Liver (tissue), 10 donors: ENCODE measurements at places on chromosomes 7 and 10. TPM values are rescaled to one million over a fixed set of nuclear protein-coding genes. Genes with fewer than 3 reads are reported as not detected.

GRCh38 chr7:151104411-151105235 is 18.3 kb downstream of the AGAP3 start:
- no peak overlapping the region for H3K27ac ChIP-seq
- no peaks in the 10 kb centered on the region for H3K36me3 ChIP-seq
- no peaks in the 10 kb centered on the region for H3K27me3 ChIP-seq
- H3K4me1 ChIP-seq, result no peaks in the 10 kb centered on the region
- no peak for DNase-seq

DNA sequence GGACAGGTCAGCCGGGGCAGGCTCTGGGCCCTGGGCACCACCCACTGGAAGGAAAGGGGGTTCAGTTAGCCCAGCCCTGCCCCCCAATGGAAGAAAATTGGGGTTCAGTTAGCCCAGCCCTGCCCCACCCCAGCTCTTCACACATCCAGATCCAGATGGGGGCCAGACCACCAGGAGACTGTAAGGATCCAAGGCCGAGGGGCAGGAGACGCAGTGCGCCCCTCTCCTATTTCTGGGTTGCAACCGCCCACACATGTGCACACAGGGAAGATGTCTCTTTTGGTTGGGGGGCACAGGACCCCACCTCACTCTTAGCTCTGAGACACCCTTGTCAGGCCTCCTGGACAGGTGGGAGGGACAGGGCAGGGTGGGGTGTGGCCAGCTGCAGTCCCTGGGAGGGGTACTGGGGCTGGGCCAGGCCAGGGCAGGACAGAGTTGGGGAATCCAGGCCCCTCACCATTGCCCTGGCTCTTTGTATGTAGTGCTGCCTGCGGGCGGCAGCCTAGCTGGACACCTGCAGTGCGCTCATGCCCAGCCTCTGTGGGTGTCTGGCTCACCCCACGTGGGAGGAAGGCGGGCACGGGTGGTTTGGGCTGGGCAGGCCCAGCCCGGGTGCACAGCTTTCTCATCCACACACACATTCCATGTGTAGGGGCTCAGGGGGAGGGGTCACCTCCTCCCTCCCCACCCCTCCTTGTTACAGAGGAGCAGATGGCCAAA is 141.2 kb downstream of the LHPP start:
- H3K27me3 ChIP-seq, result no peaks in the 10 kb centered on the region
- DNase-seq, result no peak
- no peak overlapping the region for H3K27ac ChIP-seq
- H3K4me1 ChIP-seq, result no peaks in the 10 kb centered on the region
- H3K36me3 ChIP-seq, result no peaks in the 10 kb centered on the region

DNA sequence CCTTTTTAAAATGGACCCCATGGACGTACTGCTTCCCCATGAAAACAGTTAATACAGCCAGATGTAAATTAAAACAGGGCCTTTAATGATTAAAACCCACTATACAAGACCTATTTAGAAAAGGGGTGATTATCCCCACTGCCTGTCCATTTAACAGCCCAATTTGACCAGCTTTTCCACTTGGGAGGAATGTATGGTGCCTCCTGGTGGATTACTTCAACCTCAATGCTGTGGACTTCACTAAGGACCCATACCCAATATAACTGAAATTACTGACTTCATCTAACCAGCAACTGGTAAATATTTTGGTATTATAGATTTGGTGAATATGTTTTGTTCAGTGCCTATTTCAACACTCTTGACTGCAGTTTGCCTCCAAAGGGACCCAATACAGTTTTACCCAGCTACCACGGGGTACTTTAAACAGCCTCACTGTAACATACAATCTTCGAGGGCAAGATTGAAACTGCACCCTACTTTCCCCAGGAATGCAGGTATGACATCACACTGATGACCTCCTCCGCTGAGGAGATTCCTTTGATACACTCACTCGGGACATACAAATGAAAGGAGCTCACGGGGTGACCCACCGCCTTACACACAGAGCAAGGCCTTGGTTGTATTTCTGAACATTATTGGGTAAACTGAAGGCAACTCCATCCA is 192.8 kb downstream of the DNAJC1 start:
- no peak overlapping the region for H3K27ac ChIP-seq
- H3K4me3 ChIP-seq, result no peak overlapping the region
- H3K4me1 ChIP-seq, result no peaks in the 10 kb centered on the region
- no peaks in the 10 kb centered on the region for H3K27me3 ChIP-seq
- no peak for DNase-seq
- no peaks in the 10 kb centered on the region for H3K36me3 ChIP-seq

DNA sequence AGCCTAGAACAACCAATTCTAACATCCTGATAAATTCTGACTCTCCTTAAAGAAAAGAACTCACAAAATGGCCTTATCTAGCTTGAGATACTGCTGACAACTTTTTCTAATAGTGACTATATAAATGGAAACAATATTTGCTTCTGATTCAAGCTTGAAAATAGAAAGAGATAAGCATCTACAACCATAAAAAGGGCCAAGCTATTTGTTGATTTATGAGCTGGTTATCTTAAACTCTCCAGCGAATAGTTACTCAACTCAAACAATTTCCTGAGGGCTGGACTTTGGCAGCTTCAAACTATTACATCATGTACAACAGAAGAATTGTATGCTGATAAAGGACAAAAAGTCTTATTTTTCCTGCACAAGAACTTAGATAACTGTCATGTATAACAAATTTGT is 4.6 kb downstream of the USP54 start:
- no peak overlapping the region for H3K27ac ChIP-seq
- no peaks in the 10 kb centered on the region for H3K27me3 ChIP-seq
- H3K4me1 ChIP-seq, result peaks cover 8% of the 10 kb centered on the region
- H3K36me3 ChIP-seq, result no peaks in the 10 kb centered on the region

DNA sequence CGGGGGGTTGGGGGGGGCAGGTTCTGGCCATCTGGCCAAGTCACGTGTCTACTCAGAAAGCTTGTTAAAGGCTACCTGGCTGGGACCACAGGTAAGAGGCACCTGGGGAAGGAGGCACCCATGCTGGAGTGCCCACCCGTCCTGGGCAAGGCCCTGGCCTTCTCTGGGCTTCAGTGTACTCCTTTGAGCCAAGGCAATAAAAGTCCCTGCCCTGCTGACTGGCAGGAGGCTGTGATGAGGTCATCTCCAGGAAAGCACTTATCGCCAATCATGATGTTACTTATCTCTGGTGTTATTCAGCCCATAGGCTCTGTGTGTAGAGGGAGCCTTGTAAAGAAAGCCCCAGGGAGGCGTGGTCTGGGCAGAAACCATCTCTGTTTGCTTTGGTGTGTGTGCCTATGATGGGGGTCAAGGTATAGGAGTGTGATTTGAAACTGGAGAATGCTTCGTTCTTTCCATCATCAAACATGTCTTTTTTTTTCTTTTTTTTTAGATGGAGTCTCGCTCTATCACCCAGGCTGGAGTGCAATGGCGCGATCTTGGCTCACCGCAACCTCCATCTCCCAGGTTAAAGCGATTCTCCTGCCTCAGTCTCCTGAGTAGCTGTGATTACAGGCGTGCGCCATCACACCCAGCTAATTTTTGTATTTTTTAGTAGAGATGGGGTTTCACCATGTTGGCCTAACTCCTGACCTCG is 2.5 kb upstream of the CLDN4 start:
- H3K27me3 ChIP-seq, result no peaks in the 10 kb centered on the region
- DNase-seq, result no peak
- no peaks in the 10 kb centered on the region for H3K36me3 ChIP-seq
- H3K4me3 ChIP-seq, result no peak overlapping the region
- no peak overlapping the region for H3K27ac ChIP-seq

GRCh38 chr10:132198381-132199181 is 11.8 kb downstream of the DPYSL4 start:
- no peaks in the 10 kb centered on the region for H3K4me1 ChIP-seq
- DNase-seq, result no peak
- no peaks in the 10 kb centered on the region for H3K27me3 ChIP-seq
- no peaks in the 10 kb centered on the region for H3K36me3 ChIP-seq
- H3K27ac ChIP-seq, result no peak overlapping the region

DNA sequence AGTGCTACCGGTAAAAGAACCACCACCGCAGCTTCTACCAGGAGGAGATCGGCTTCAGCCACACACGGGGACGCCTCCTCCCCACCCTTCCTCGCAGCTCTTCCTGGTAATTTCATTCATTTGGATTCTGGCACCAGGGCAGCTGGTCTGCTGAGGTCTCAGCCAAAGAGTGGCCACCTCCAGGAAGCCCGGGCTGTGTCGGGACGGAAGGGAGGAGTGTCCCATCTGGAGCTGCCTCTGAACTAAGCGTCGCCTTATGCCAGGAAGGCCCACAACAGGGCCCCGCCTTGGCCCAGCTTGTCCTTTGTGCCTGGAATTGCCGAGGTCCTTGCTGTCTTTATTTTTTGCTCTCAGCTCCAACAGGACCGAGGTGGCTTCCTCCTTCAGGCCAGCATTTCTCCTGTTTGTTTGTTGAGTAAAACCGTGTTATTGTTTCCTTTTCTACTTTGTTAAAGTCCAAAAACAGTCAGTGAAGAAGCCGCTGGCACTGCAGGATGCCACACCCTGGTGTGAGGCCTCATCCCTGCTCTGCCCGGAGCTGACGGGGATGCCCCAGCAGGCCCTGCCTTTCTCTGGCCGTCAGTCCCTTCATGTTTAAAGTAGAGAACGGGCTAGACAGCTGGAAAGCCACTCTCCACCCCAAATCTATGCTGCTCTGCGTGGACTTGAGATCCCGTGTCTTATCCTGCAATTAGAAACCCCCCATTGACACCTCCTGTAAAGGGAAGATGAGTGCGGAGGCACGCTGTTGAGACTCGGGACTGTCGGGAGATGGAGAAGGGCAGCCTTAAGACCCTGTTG is 24.5 kb upstream of the TTYH3 start:
- no peaks in the 10 kb centered on the region for H3K27me3 ChIP-seq
- no peak overlapping the region for H3K27ac ChIP-seq
- H3K4me1 ChIP-seq, result no peaks in the 10 kb centered on the region
- H3K36me3 ChIP-seq, result no peaks in the 10 kb centered on the region
- no peak overlapping the region for H3K4me3 ChIP-seq
- no peak for DNase-seq

DNA sequence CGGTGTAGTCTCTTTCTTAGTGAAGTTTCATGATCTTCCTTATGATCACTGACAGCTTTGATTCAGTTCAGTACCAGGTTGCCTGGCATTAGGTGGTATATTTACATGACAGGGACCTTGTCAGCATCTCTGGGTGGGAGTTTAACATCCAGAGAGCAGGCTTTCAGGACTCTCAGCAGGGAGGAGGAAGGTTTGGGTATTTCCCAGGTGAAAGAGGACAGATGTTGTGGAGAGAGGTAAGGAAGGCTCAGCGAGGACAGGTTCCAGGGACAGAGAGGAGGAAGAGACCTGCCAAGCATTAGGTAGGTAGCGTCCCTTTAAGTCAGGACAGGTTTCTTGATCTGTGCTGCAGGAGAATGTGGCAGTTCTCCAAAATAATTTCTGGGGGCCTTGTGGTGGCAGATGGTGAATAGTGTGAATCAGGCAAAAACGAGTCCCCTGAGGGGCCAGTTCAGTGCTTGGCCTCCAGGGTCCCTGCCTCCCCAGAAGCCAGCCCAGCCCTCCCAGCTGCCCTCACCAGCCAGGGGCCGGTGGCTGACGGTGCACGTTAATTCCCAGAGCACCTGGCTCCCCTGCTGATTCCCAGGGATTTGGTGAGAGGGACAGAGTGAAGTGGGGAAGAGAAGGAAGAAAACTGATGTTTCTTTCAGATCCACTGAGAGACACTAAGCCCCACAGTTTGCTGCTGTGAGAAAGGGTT is 82.0 kb downstream of the VWC2 start:
- no peaks in the 10 kb centered on the region for H3K27me3 ChIP-seq
- no peak overlapping the region for H3K27ac ChIP-seq
- H3K4me1 ChIP-seq, result no peaks in the 10 kb centered on the region
- DNase-seq, result no peak

GRCh38 chr7:22179442-22179879 is 177.5 kb downstream of the RAPGEF5 start:
- H3K4me1 ChIP-seq, result no peaks in the 10 kb centered on the region
- no peaks in the 10 kb centered on the region for H3K27me3 ChIP-seq
- H3K36me3 ChIP-seq, result peaks cover 9% of the 10 kb centered on the region
- no peak overlapping the region for H3K4me3 ChIP-seq
- DNase-seq, result no peak

DNA sequence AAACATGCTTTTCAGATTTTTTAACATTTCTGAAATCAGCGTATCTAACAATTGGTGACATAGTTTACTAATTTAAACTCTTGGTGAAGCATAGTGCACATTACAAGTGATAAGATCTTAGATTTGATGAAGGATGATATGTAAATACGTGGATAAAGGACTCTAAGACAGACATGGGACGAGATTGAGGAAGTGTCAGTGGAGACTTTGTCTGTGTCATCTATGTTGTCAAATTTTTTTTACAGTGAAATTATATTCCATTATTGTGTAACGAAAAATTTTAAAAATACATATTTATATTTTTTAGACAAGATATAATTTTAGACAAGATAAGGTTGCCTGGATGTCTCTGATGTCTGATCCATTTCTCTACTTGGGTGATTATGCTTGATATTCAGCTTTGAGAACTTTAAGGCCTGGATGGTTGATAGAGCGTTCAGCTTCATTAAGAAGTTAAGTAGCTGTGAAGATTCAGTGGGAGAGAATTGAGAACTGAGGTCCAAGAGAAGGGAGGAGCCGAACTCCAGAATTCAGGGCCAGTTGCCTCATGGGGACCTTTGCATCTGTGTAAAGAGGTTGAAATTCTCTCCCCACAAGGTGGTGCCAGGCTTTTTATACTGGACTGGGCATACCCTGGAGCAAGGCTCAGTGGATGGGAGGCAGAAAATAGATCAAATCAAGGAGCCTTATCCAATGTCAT is 62.7 kb downstream of the KAT6B start:
- no peak overlapping the region for H3K4me3 ChIP-seq
- H3K4me1 ChIP-seq, result no peaks in the 10 kb centered on the region
- no peaks in the 10 kb centered on the region for H3K27me3 ChIP-seq
- no peaks in the 10 kb centered on the region for H3K36me3 ChIP-seq

DNA sequence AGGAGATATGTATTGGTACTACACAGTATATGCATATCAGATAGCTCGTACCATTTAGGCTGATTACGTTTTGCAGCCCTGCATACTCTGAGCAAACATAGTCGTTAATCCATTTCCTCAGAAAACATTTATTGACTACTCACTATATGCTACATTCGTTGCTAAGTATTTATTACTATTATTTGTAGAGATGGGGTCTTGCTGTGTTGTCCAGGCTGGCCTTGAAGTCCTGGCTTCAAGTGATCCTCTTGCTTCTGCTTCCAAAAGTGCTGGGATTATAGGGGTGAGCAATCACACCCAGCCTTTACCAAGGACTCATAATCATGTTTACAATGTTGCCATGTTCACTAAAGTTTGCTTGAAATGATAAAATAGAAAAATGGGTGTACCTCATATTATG is 174.7 kb downstream of the ARL4A start:
- DNase-seq, result no peak
- H3K27ac ChIP-seq, result no peak overlapping the region
- no peaks in the 10 kb centered on the region for H3K4me1 ChIP-seq

- H3K36me3 ChIP-seq, result no peaks in the 10 kb centered on the region
- H3K4me1 ChIP-seq, result peaks cover 25% of the 10 kb centered on the region
- H3K4me3 ChIP-seq, result no peak overlapping the region
- H3K27me3 ChIP-seq, result no peaks in the 10 kb centered on the region
Measured at GRCh38 chr7:87498893-87499292, 23.4 kb upstream of the ABCB4 start.

Gene SLC26A5
- total RNA-seq, result 0.09 TPM

Gene EVX1
- total RNA-seq, result not detected

Gene CDHR1
- total RNA-seq, result 0.51 TPM
